GM04504 (cell line): ENCODE measurements at places on chromosomes 1 and 21.

DNA sequence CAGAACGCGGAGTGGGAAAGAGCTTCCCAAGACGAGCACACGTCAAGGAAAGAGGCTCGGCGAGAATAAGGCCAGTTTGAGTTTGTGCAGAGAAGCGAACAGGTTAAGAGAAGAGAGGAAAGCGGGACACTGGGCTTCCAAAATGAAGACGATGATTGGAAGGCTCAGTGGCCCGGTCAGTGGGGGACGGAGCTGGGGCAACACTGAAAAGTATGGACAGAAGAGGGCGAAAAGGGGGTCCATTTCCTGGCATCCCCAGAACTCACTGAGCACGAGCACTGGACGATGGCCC is 258 bp downstream of the CCT3 start:
- no peak for DNase-seq

DNA sequence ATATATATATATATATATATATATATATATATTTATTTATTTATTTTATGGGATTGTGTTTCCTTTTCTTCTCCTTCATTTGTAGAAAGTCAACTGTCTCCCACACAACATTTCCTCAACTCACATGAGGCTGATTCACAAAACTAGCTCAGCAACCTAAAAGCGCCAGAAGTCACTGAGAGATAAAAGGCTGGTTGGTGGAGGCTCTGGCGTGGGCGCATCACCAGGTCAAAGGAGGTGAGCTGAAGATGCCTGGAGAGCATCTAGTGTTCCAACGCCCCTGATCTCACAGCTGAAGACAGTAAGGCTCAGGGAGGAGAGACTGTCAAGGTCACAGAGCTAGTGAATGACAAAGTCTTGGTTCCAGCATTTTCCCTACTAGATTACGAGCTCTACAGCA is 78.0 kb downstream of the HLCS start:
- no peak for DNase-seq

- DNase-seq = no peak
Measured at GRCh38 chr1:85199667-85200462, 951 bp downstream of the SYDE2 start.

GRCh38 chr1:17188889-17189631 is 15.9 kb upstream of the PADI1 start:
- no peak for DNase-seq

DNA sequence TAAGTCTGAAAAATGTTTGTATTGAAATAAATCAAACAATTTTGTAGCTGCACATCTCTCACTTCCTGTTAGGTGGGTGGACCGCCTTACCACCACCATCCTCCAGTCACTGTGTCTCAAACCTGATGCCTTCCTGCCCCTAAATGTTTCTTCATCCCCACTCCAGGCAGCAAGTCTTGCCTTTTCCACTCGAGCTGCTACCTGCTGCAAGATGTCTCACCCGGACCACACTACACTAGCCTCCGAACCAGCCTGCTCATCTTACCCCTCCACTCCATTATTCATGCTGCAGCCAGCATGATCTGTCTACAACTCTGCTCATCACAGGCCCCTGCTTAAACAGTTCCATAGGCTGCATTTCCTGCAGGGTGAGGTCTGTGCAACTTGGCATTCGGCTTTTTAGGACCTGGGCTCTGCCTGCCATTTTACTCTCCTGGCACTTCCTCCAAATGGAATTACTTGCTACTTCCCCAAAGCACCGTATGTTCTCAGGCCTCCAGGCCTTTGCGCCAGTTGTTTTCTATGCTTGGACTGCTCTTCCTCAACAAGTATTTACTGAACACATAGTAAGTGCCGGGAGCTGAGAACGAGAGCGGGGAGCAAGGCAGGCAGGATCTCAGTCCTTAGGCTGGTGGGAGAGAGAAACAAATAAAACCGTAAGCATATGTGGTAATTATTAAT is 5.2 kb upstream of the SF3A3 start:
- DNase-seq = no peak

DNA sequence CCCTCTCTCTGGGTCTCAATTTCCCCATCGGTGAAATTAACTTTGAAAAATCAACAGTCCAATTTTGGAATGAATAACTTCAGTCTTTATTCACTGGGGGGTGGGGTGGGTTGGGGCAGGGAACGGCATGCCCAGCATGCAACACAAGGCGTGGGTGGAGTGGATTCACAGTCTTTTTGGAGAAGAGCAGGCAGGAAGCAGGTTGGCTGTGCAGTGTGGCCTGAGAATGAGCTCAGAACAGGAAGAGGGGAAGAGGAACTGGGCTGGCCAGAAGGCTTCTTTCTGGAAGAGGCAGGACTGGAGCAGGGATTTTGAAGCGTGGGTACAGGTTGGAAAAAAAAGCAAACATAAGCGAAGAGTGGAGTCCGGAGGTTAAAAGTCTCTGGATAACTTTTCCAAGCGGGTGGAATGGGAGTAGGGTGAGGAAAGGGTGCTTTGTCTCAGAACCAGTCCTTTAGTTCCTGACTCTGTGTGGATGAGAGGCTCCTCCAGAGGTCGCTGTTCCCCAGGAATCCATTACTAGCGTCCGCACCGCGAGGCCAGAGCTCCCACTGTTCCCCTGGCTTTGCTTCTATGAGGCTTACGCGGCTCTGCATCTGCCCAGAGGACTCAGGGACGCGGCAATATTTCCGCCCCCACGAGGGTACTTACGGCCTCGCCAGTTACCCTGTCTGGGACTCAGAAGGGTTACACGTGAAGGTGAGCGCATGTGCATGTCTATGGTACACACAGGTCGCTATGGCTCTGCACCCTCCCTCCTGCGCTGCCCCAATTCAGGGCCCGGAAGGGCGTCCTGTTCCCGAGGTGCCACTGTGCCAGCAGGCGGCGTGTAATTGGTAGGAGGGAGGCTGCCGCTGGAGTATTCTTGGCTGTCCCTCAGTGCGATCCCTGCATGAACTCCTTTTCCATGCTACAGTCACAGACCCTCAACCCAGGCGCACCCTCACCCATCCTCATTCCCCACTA is 5.5 kb upstream of the FOXD2 start:
- DNase-seq = peak; percentile 66

DNA sequence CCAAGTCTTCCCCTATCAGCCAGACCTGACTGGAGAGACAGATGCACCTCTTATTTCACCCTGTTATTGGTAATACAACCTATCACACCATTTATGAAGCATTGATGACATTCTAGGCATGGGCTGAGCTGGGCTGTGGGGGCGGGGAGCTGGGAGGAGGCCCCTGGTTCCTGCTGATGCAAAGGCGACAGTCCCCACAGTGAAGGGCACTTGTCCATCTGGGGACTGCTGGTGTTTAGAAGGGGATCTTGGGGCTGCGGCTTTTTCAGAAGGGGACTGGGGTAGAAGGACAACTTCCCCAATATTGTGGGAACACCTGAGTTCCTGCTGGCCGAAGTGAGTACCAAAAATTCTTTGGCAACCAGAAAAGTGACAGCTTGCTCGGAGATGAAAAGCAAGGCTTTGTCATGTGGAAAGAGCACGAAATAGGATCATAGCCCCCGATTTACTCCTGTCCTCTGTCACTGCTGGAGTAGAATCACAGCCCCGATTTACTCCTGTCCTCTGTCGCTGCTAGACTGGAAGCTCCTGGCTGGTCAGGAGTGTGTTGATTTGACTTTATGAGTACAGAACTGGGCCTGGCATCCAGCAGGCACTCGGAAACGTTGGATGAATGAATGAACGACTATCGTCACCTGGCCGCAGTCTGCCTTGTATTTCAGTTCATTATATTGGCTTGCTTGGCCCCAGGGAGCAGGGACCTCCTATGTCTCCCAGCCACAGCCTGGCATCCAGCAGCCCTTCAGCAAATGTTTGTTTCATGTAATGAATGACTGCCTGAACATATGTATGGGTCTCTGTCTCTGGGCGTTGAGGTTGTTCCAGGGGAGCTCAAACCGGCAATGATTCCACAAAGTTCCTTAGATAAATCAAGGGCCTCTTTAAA is 16.5 kb upstream of the ETV3L start:
- DNase-seq = no peak

DNA sequence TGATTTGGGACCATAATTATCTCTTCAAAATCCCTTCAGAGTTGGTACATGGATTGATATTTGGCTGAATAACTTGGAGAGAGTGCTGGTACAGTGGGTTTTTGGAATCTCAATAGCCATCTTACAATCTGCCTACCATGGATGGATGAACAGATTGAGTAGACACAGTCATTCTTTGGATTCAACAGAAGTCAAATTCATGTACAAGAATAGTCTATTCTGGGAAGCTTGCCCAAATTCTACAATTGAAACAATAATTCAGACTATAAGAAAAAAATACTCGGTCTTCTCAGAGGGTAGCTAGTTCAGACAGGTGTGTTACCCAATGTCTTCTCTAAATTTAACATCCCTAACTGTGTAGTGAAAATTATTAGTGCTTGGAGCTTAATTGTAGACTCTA is 574.0 kb downstream of the LRRIQ3 start:
- DNase-seq = no peak

DNA sequence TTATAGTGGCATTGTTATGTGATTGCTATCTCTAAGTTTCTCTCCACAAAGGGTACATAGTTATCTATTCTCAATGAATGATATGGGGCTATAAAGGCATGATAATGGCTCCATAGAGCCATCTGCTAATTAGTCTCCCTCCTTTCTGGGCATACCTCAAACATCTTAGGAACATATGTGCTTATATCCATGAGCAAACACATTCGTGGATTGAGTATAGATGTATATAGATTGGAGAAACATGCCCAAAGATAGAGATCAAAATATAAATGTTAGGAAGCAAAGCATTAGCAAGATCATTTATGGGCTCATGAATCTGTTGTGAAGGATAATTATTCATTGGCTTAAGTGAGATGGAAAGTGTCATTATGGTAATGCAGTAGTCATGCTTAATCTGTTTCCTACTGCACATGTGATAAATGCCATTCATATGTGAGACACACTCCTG is 155.8 kb upstream of the UBE2U start:
- no peak for DNase-seq

GRCh38 chr1:29969576-29969975 is 733.3 kb downstream of the PTPRU start:
- no peak for DNase-seq

DNA sequence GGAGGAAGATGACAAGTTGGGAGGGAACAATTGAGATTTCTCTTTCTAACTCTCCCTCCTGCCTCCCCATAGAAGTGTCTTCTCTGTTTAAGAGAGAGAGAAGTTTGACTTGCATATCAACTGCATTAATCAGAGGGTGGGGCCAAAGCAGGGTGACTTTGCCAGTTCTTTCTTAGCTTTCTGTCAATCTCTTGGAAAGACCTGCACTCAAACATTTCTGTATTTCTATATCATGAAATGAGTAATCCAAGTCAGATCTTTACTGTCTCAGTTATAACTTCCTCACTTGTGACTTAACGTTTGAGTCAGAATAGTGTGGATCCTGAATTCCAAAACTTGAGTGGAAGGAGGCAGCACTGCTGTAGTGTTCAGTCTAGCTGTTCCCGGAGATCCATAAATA is 180.8 kb upstream of the KCNK2 start:
- DNase-seq = peak; percentile 34

DNA sequence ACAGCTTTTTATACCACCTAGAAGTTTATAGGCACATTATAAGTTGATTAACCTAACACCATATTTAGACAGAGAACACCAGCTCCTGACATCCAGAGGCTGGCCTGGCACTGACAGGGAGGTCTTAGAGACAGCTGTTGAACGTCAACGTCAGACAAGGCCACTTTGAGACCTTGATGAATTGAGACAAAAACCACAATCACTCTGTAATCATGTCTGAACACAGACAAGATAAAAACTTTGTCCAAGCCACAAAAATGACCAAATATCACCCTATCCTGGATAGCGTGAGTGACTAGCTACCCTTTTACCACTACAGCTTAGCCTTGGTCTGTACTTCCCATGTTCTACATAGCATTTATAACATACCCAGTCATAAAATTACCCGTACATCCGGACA is 403.6 kb upstream of the CHRM3 start:
- no peak for DNase-seq

GRCh38 chr1:47235241-47235681 is 3.2 kb upstream of the TAL1 start:
- DNase-seq = no peak

DNA sequence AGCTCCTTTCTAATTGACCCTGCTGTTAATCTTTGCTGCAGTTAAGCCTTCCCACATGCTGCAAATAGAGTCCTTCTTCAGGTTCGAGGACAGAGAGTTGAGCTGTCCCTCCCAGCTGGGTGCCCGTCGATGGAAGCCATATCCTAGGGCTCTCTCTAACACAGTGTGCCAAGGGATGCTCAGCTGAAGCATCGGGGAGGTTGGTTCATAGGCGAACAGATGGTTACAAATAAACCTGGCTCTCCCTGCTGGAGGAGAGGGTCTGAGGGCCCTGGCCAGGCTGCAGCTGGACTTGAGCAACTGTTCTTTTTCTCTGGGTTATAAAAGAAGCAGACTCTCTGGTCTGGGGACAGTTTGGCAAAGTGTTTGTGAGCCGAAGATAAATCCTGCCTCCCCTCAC is 120.3 kb upstream of the C8B start:
- DNase-seq = no peak

DNA sequence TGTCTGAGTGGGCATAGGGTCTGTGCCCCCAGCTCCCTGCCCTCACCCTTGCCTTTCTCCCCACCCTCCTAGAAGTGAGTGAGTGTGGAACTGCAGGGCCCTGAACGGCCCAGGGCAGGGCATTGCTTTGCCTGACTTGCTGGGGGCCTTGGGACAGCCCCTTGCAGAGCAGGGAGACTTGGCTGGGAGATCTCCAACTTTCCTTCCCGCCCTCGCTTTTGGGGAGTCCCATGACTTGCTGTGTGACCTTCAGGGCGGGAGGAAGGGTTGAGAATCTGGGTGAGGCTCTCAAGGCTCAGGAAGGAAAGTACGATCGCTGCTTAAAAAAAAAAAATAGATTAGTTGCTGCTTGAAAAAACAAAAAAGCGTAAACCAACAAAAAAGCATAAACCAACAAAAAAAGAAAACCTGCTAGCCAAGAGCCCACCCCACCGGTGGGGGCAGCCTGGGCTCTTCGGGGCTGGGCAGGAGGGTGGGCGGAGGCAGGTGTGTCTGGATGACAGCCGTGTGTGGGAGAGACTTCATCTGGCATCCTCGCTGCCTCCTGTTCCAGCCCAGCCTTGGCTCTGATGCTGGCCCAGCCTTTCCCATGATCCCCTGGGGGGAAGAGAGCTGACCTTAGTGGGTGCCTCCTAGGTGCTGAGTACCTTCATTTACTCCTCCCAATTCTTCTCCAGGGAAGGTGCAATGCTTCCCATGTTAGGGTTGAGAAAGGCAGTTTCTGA is 6.5 kb downstream of the NBL1 start:
- no peak for DNase-seq

- DNase-seq = no peak
Measured at GRCh38 chr1:12525311-12526181, 92.5 kb downstream of the DHRS3 start.

GRCh38 chr1:67103548-67103947 is 31.2 kb downstream of the C1orf141 start:
- no peak for DNase-seq

- no peak for DNase-seq
Measured at GRCh38 chr1:203685168-203685567, 58.5 kb downstream of the ATP2B4 start.

- DNase-seq = no peak
Measured at GRCh38 chr1:41520951-41521752, 36.7 kb upstream of the EDN2 start.
